ENCODE measurements at places on chromosomes 1 and 21. TPM values are rescaled to one million over a fixed set of nuclear protein-coding genes. Genes with fewer than 3 reads are reported as not detected.

Gene TFF3
- 30.8 TPM for polyA plus RNA-seq

Gene TSPEAR
- polyA plus RNA-seq = 0.12 TPM

Gene FPGT
- 9.2 TPM for polyA plus RNA-seq

Gene KCNK1
- polyA plus RNA-seq = 13.1 TPM

Gene PPP1R8
- 34.6 TPM for polyA plus RNA-seq

Gene GNG4
- polyA plus RNA-seq = not detected

Gene SIM2
- not detected for polyA plus RNA-seq

Gene RCSD1
- polyA plus RNA-seq = 7.6 TPM

Gene LAMC1
- polyA plus RNA-seq = 23.4 TPM

Gene EFNA1
- polyA plus RNA-seq = 149 TPM

Gene WNT4
- polyA plus RNA-seq = 0.94 TPM

Gene F5
- polyA plus RNA-seq = 1.5 TPM

DNA sequence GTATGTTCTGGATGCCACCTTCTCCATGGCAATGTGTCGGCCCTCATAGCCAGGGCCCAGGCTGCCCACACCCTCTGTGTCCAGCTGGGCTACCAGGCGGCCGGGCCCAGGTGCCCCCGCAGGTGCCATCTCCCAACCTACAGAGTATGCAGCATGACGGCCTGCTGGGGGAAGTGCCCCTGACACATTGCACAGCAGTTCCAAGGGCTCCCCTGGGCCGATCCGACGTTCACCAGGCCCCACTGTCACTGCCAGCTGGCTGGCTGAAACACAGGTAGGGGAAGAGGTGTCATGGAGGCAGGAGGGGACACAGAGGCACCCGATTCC is 5.4 kb downstream of the IGSF8 start:
- no peaks in the 10 kb centered on the region for H3K4me1 ChIP-seq
- no peak overlapping the region for H3K27ac ChIP-seq
- peaks cover 5% of the 10 kb centered on the region for H3K36me3 ChIP-seq
- no peak for DNase-seq
- H3K27me3 ChIP-seq = no peaks in the 10 kb centered on the region
- no peak overlapping the region for H3K4me3 ChIP-seq

GRCh38 chr1:7454052-7454815 is 316.9 kb upstream of the VAMP3 start:
- H3K27me3 ChIP-seq = no peaks in the 10 kb centered on the region
- H3K27ac ChIP-seq = no peak overlapping the region
- peaks cover 7% of the 10 kb centered on the region for H3K4me1 ChIP-seq
- peak; percentile 66 for DNase-seq
- no peak overlapping the region for H3K4me3 ChIP-seq

DNA sequence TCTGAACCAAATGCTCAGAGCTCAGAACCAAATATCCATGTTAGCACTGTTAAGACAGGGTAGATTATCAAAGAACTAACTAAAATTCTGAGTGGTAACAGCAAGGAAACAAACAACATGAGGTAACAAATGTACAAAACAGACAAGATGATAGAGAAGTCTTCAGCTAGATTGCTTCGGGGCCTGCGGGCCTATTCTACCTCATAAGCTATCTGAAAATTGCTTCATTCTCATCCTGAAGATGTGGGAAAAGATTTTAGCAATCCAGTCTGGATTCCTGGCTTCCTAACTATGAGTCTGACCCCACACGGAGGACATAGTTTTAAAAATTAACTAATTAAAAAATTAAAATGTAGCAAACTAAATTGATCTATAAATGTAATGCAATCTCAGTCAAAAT is 9.2 kb upstream of the QSOX1 start:
- no peak for DNase-seq
- no peaks in the 10 kb centered on the region for H3K4me1 ChIP-seq
- H3K27me3 ChIP-seq = no peaks in the 10 kb centered on the region
- no peak overlapping the region for H3K27ac ChIP-seq

DNA sequence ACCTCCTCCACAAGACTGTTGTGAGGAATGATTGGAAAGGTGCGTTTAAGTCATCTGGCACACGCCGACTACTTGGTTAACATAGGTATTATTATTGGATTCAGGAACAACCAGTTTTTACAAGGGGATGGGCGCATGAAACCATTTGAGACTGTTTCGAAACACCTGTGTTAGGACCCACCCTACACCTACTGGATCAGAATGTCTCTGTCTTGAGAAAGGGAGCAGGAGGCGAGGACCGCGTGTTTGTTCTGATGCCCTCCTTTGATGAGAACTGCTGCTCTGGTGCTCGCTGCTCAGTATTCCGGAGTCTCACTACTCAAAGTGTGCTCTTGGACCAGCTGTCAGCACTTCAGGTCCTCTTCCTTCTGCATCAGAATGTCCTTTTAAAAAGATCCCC is 7.3 kb downstream of the H6PD start:
- no peak for DNase-seq
- H3K4me1 ChIP-seq = peaks cover 10% of the 10 kb centered on the region
- peak overlapping the region; percentile 78 for H3K27ac ChIP-seq

DNA sequence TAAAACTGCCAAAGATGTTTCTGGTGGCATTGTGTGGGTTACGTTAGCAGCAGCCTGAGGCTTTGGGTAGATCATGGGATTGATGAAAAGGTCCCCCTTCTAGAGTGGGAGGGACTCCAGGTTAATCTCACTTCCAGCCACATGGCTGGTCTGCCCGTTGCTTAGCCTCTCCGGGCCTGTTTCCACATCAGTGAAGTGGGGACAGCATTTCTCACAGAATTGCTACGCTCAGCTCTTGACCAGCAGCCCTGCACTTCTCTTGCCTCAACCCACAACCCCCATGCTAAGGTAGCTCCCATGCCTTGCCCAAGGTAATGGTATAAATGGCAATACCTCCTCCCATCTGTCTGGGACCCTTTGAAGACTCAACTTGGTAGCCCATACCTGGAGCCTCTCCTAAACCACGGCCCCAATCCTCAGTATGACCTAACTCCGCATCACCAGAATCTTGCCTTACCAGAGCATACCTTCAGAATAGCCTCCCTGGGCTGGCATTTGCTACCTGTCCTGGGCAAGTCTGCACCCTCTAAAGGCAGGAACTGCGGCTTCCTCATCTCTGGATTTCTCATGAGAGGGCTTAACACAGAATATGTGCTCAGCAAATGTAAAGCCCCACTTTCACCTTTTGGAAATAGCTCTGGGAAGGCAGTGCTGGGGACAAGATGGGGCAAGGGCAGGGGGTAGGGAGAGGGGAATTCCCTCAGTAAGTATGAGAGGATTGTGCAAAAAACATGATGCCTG is 10.9 kb upstream of the GUCA2A start:
- H3K4me3 ChIP-seq = no peak overlapping the region
- peaks cover 4% of the 10 kb centered on the region for H3K4me1 ChIP-seq
- no peaks in the 10 kb centered on the region for H3K36me3 ChIP-seq
- H3K27ac ChIP-seq = no peak overlapping the region

GRCh38 chr1:225972344-225973152 is 26.6 kb downstream of the SDE2 start:
- no peak overlapping the region for H3K4me3 ChIP-seq
- H3K4me1 ChIP-seq = no peaks in the 10 kb centered on the region
- no peaks in the 10 kb centered on the region for H3K27me3 ChIP-seq
- H3K27ac ChIP-seq = no peak overlapping the region

GRCh38 chr1:33381977-33382376 is 48.9 kb downstream of the PHC2 start:
- no peaks in the 10 kb centered on the region for H3K27me3 ChIP-seq
- no peaks in the 10 kb centered on the region for H3K36me3 ChIP-seq
- H3K27ac ChIP-seq = no peak overlapping the region

- H3K27me3 ChIP-seq = peaks cover 3% of the 10 kb centered on the region
- no peak overlapping the region for H3K27ac ChIP-seq
- DNase-seq = peak; percentile 49
- H3K4me3 ChIP-seq = no peak overlapping the region
- H3K36me3 ChIP-seq = no peaks in the 10 kb centered on the region
These were observed 254.8 kb upstream of the VAMP3 start for GRCh38 chr1:7516341-7516740.

- H3K36me3 ChIP-seq = no peaks in the 10 kb centered on the region
- no peak overlapping the region for H3K27ac ChIP-seq
- no peak overlapping the region for H3K4me3 ChIP-seq
- H3K4me1 ChIP-seq = no peaks in the 10 kb centered on the region
These were observed 519.9 kb upstream of the USP24 start for GRCh38 chr1:55735106-55735505.

DNA sequence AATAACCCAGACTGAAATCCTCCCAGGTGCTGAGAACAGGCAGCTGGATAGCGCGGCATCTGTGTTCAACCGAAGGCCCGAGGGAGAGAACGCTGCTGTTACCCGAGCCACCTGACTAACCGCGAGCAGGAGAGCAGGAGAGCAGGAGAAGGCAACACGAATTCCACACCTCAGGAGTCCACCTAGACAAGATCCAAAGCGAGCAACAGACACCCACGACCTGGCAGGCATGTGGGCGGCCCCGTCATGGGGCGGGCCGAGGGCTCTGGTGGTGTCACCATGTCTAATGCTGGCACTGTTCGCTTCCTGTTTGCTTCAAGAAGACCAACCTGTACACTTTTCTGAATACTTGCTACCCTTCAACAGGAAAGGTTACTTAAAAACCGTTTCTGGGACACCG is 20.9 kb upstream of the SPATC1L start:
- no peaks in the 10 kb centered on the region for H3K27me3 ChIP-seq
- peaks cover 9% of the 10 kb centered on the region for H3K36me3 ChIP-seq
- no peak overlapping the region for H3K4me3 ChIP-seq
- H3K4me1 ChIP-seq = no peaks in the 10 kb centered on the region

DNA sequence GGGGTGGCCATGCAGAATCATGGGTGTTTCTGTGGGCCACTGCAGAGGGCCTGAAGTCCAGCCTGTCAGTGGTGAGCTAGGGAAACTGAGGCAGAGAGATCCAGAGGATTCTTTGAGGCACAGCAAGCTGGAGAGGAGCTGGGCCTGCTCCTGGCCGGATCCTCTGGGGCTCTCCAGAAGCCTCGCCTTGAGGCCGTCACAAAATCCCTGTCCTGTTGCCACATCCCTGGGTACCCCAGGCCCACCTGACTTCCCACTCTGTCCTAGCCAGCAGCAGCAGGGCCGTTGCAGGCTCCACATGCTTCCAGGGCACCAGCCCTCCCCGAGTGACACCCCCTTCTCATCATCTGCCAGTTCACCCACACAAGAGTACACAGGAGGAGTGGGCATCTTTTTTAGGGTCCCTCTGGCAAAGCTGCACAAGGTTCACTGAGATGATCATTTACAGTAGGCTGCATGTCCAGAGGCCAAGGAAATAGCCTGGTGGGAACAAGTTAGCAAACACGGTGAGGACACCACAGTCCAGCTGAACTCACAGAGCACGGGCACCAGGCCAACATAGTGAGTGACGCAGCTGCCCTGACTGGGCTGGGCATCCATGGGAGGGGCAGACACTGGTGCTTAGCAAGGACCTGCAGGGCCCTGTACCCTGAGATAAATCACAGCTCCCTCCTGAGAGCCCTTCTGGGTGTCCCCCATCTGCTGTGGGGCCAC is 25.1 kb upstream of the TSPEAR start:
- no peak overlapping the region for H3K4me3 ChIP-seq
- no peaks in the 10 kb centered on the region for H3K36me3 ChIP-seq
- no peak for DNase-seq
- no peaks in the 10 kb centered on the region for H3K4me1 ChIP-seq
- H3K27ac ChIP-seq = no peak overlapping the region
- no peaks in the 10 kb centered on the region for H3K27me3 ChIP-seq

- no peak overlapping the region for H3K27ac ChIP-seq
- no peak for DNase-seq
- H3K4me1 ChIP-seq = no peaks in the 10 kb centered on the region
- H3K4me3 ChIP-seq = no peak overlapping the region
- H3K27me3 ChIP-seq = no peaks in the 10 kb centered on the region
These were observed 159.2 kb downstream of the AGBL4 start for GRCh38 chr1:49864581-49864980.

- no peak for DNase-seq
- no peak overlapping the region for H3K27ac ChIP-seq
- no peaks in the 10 kb centered on the region for H3K27me3 ChIP-seq
- H3K36me3 ChIP-seq = no peaks in the 10 kb centered on the region
These were observed 16.3 kb downstream of the PADI3 start for GRCh38 chr1:17265162-17265561.

- no peaks in the 10 kb centered on the region for H3K4me1 ChIP-seq
- no peaks in the 10 kb centered on the region for H3K36me3 ChIP-seq
- no peak overlapping the region for H3K27ac ChIP-seq
These were observed 99.7 kb downstream of the LAMC2 start for GRCh38 chr1:183285746-183286145.

DNA sequence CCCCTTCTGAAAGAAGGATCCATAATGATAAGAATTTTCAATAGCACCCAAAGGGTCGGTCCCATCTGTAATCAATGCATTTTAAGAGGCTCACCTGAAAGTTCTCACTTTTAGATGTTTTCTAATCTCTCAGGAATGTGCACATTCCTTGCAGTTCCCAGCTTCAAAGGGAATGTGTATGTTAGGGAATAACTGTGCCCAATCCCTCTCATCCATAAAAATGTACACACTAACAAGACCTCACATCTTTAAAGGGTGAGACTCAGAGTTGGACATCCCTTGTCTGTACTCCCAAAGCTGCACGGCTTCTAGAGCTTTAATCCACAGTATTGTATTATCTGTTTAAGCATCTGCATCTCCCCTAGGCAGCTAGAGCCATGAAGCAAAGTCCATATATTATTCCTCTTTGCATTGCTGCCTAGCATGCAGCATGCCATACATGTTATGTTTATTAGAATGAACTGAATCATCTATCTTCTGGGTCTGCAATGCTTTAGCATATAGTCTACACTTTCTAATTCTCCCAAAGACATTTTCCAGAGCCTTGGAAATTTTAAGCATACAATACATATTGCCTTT is 9.3 kb upstream of the CCN1 start:
- no peaks in the 10 kb centered on the region for H3K27me3 ChIP-seq
- no peak for DNase-seq
- H3K36me3 ChIP-seq = no peaks in the 10 kb centered on the region
- peaks cover 5% of the 10 kb centered on the region for H3K4me1 ChIP-seq
- no peak overlapping the region for H3K27ac ChIP-seq

DNA sequence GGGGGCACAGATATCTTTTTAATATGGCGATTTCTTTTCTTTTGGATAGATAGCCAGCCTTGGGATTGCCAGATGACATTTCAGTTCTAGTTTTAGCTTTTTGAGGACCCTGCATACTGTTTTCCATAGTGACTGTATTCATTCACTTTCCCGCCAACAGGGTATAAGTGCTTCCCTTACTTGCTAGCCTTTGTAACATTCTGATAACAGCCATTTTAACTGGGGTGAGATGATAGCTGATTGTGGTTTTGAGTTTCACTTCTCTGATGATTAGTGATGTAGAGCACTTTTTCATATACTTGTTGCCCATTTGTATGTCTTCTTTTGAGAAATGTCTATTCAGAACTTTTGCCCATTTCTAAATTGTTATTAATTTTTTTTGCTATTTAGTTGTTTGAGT is 151.9 kb downstream of the NTPCR start:
- H3K27me3 ChIP-seq = no peaks in the 10 kb centered on the region
- H3K27ac ChIP-seq = no peak overlapping the region
- no peak overlapping the region for H3K4me3 ChIP-seq
- no peak for DNase-seq

DNA sequence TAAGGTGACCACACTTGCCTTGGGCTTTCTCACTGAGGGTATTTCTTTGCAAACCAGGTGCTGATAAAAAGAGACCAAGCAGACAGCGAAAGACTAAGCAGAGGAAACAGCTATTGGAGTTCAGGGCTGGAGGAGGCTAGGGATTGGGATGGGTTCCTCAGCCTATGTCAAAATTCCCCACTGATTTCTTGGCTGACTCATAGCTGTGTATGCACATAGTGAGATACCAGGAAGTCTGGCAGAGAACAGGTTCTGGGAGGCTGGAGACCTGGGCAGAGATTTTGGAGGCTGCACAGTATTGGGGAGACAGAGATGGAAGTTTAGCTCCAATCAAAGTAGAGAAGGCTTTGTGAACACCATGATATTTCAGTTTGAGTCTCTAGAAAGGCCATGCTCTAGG is 25.3 kb downstream of the YARS1 start:
- H3K4me1 ChIP-seq = no peaks in the 10 kb centered on the region
- H3K36me3 ChIP-seq = peaks cover 21% of the 10 kb centered on the region
- no peak overlapping the region for H3K4me3 ChIP-seq
- H3K27ac ChIP-seq = no peak overlapping the region
- DNase-seq = no peak

All from lung (tissue), 17 donors.